ENCODE measurements at places on chromosomes 3 and 15.
A peak's percentile ranks its signal among the peaks of the same experiment; 100 is the strongest.

- H3K4me1 ChIP-seq = no peaks in the 10 kb centered on the region
- H3K36me3 ChIP-seq = no peaks in the 10 kb centered on the region
- no peaks in the 10 kb centered on the region for H3K27me3 ChIP-seq
- H3K27ac ChIP-seq = no peak overlapping the region
- no peak for DNase-seq
Measured at GRCh38 chr15:54481819-54482218, 503.6 kb downstream of the UNC13C start.

- H3K36me3 ChIP-seq = no peaks in the 10 kb centered on the region
- H3K27me3 ChIP-seq = no peaks in the 10 kb centered on the region
Measured at GRCh38 chr3:139629033-139629432, 48.7 kb downstream of the NMNAT3 start.

DNA sequence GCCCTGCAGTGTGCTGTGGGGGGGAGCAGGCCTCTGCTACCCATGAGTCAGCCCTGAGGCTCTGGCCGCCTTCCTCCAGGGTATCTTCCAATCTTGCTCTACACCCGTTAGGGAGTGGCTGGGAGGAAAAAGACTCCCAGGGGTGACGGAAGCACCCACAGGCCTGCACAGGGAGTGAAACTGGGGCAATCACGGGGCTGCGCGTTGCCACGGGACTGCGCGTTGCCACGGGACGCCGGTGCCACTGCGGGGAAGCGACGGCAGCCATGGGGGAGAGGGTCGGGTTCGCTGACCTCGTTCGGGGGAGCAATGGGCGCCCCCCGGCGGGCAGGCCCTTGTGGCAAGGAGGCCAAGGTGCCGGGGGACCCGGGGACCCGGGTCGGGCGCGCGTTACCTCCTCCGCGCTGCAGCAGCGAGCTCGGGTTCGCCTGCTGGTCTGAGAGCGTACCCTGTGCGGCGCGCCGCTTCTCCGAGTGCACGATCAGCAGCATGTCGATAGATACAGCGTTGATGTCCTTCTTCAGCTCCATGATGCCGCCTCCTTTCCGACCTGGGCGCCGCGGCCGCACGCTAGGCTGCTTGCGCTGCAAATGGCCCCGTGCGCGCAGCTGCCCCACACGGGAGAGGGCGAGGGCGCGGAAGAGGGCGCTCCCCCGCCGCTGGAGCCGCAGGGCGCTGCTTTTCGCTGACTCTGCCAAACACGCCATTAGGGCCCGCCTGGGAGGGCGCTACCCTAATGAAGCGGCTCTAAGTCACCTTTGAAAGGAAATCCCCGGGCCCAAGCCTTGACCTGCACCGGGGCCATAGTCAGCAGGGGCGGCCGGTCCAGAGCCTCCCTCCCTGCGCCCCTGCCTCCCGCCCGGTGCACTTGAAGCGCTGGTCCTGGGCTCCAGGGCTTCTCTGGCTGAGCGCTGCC lies at the start of gene KY:
KY (minus strand) TSS at position 592 of the 916 bp plus-strand sequence; CDS start at position 530, 62 bp downstream.
- no peak for DNase-seq
- H3K27me3 ChIP-seq = no peaks in the 10 kb centered on the region
- no peaks in the 10 kb centered on the region for H3K36me3 ChIP-seq
- peaks cover 38% of the 10 kb centered on the region for H3K4me1 ChIP-seq
- peak within 1 kb of the TSS; percentile 50 for H3K27ac ChIP-seq
- H3K4me3 ChIP-seq = peak within 1 kb of the TSS; percentile 48

GRCh38 chr3:129626744-129627349 lies 20.4 kb upstream of the PLXND1 start:
- H3K27me3 ChIP-seq = no peaks in the 10 kb centered on the region
- peak overlapping the region; percentile 96 for H3K27ac ChIP-seq
- peak overlapping the region; percentile 56 for H3K4me3 ChIP-seq
- no peaks in the 10 kb centered on the region for H3K36me3 ChIP-seq
- DNase-seq = peak; percentile 97

DNA sequence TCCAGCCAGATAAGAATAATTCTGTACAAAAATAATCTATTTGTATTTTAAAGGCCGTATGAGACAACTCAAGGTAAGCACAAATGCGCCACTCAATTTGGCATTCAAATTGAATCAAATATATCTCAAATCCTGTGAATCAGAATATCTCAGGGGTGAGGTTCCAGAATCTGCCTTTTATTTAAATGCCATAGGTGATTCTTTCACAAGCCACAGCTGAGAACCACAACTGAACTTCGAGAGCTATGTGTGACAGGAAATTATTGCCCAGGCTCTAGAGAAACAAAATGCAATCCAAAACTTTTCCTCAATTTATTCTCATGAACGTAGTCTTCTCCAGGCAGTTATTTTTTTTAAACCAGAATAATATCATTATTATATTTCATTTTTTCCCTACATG lies 11.9 kb downstream of the ATP8B4 start:
- no peak for DNase-seq
- H3K27ac ChIP-seq = no peak overlapping the region
- no peaks in the 10 kb centered on the region for H3K36me3 ChIP-seq

GRCh38 chr3:65548848-65549625 lies 489.7 kb downstream of the MAGI1 start:
- peaks cover 20% of the 10 kb centered on the region for H3K4me1 ChIP-seq
- H3K4me3 ChIP-seq = peak overlapping the region; percentile 80
- H3K36me3 ChIP-seq = no peaks in the 10 kb centered on the region
- H3K27ac ChIP-seq = peak overlapping the region; percentile 62
- H3K27me3 ChIP-seq = no peaks in the 10 kb centered on the region

DNA sequence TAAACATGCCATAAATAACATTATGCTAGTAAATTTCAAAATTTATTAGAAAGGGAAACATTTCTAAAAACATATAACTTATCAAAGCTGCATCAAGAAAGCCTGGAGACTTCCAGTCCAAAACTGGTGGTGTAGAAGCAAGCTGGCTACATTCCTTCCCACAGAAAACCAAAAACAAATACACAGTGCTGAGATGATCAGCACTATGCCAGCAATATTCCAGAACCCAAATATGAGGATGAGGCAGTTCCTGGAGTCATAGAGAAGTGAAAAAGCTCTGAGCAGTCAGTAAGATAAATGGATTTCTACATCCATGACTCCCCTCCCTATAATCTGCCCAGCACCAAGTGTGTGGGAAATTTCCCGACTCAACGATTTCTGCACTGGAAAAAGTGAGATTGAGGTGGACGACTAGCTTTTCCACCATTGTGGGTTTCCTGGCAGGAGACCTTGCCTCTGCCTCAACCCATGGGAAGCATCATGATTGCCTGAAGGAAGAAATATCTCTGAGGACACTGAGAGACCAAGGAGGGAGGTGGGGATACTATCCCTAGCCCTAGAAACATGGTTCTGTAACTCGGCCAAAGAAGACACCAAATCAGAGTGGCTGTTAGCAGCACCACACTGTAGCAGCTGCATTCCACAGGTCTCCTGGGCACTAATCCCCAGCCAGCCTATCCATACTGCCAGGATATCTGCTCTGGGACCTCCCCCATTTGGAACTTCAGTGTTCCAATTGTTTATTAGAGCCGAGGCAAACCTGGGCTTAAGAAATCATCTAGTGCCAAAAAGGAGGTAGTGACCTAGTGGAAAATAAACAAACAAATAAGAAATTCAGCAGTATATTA lies 11.8 kb upstream of the CLN6 start:
- no peaks in the 10 kb centered on the region for H3K27me3 ChIP-seq
- no peak for DNase-seq
- no peaks in the 10 kb centered on the region for H3K36me3 ChIP-seq
- H3K27ac ChIP-seq = no peak overlapping the region
- H3K4me3 ChIP-seq = no peak overlapping the region

GRCh38 chr15:66720206-66721010 lies 18.4 kb downstream of the SMAD6 start:
- H3K27ac ChIP-seq = peak overlapping the region; percentile 85
- H3K36me3 ChIP-seq = peaks cover 17% of the 10 kb centered on the region
- no peak overlapping the region for H3K4me3 ChIP-seq
- peak; percentile 75 for DNase-seq
- peaks cover 95% of the 10 kb centered on the region for H3K4me1 ChIP-seq

DNA sequence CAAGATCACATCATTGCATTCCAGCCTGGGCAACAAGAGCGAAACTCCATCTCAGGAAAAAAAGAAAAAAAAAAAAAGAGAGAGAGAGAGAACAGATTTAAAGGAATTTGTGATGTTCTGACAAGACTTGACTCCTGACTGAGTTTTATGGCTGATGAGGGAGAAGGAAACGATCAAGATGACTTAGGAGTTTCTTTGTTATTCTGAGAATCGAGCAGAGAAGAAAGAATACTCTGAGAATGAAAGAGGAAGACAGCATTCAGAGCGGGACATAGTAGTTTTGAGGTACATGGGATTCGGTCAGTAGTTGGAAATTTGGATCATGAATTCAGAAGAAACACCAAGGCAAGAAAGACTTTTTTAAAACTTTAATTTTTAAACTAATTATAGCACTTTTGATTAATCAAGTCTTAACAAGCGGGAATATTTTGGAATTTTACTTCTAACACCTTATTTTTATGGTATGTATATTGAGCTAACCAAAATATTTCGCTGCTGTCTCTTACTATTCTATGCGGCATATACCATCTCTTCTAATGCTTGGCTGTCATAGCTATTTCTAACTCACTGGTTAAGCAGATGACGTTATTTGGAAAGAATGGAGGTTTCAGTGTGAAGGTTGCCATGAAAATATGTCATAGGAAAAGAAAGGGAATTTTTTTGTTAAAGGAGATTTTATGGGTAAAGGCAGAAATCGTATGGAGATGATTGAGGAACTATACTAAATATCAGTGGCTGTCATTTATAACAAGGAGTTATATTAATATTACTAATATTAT lies 644.1 kb downstream of the RBMS3 start:
- DNase-seq = no peak
- no peaks in the 10 kb centered on the region for H3K36me3 ChIP-seq
- H3K4me3 ChIP-seq = peak overlapping the region; percentile 42
- H3K27me3 ChIP-seq = no peaks in the 10 kb centered on the region
- peaks cover 55% of the 10 kb centered on the region for H3K4me1 ChIP-seq
- H3K27ac ChIP-seq = peak overlapping the region; percentile 50

- H3K27ac ChIP-seq = peak overlapping the region; percentile 74
- H3K36me3 ChIP-seq = no peaks in the 10 kb centered on the region
- H3K27me3 ChIP-seq = no peaks in the 10 kb centered on the region
- DNase-seq = peak; percentile 97
- H3K4me3 ChIP-seq = peak overlapping the region; percentile 25
- no peaks in the 10 kb centered on the region for H3K4me1 ChIP-seq
Measured at GRCh38 chr15:67120839-67121643, 55.6 kb downstream of the SMAD3 start.

DNA sequence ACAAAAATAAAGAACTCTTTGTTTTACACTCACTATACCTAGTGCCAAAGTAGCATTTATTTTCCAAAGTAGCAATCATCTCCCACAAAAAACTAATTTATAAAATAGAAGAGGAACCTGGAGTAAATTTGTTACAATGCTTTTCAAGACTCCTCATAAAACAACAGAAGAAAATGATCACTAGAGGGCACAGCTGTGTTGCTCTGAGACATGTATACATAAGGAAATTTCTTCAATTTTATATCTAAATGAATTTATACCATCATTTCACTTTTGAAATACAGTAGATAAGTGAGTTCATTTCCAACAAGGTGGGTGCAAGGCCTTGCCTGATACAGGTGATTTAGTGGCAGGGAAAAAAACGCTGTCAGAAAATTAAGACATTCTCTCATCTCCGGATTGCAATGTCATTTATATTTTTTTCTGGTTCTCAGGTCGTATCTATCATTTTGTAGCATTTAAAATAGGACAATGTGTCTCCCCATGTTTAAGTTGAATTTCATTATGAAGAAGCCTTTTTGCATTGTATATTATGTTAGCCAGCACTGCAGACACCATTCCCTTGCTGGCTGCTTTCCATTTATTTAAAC lies 25.3 kb upstream of the ARHGEF26 start:
- no peak overlapping the region for H3K4me3 ChIP-seq
- H3K36me3 ChIP-seq = no peaks in the 10 kb centered on the region
- H3K27ac ChIP-seq = no peak overlapping the region
- H3K4me1 ChIP-seq = no peaks in the 10 kb centered on the region
- no peak for DNase-seq
- H3K27me3 ChIP-seq = no peaks in the 10 kb centered on the region

- no peaks in the 10 kb centered on the region for H3K4me1 ChIP-seq
- no peak overlapping the region for H3K4me3 ChIP-seq
- H3K27ac ChIP-seq = no peak overlapping the region
Measured at GRCh38 chr3:114313426-114313825, 19.6 kb downstream of the TIGIT start.

- H3K4me1 ChIP-seq = no peaks in the 10 kb centered on the region
- DNase-seq = no peak
- H3K27ac ChIP-seq = no peak overlapping the region
- H3K4me3 ChIP-seq = no peak overlapping the region
- no peaks in the 10 kb centered on the region for H3K27me3 ChIP-seq
Measured at GRCh38 chr3:125079675-125080045, 23.9 kb upstream of the HEG1 start.

- peak overlapping the region; percentile 86 for H3K27ac ChIP-seq
- no peaks in the 10 kb centered on the region for H3K27me3 ChIP-seq
- no peak for DNase-seq
- no peaks in the 10 kb centered on the region for H3K36me3 ChIP-seq
- no peaks in the 10 kb centered on the region for H3K4me1 ChIP-seq
- H3K4me3 ChIP-seq = no peak overlapping the region
Measured at GRCh38 chr3:10204921-10205320, 40.2 kb downstream of the IRAK2 start.

Measured in tibial artery (tissue), 4 donors.